ENCODE measurements at places on chromosomes 5 and 9. TPM values are rescaled to one million over a fixed set of nuclear protein-coding genes. Genes with fewer than 3 reads are reported as not detected.

DNA sequence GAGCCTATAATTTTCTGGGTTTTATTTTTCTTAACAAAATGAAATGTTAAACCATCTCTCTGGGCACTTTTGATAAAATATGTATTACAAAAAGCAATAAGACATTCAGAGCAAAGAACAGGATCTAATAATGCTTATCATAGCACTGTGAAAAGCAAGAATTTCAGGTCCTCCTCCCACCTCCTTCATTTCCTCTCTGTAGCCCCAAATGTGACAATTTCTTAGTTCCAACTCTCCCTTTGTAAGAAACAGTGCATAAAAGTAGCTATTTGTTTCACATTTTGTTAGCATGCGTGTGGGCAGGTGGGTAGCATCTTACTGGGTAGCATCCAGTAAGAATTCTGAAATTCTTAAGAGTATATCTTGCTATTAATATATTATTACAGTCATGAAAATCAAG is 130.9 kb upstream of the RASA1 start:
- no peak for DNase-seq

GRCh38 chr5:8471581-8471980 is 602.6 kb downstream of the MTRR start:
- no peak for DNase-seq

The ORM2 gene
- total RNA-seq = not detected

DNA sequence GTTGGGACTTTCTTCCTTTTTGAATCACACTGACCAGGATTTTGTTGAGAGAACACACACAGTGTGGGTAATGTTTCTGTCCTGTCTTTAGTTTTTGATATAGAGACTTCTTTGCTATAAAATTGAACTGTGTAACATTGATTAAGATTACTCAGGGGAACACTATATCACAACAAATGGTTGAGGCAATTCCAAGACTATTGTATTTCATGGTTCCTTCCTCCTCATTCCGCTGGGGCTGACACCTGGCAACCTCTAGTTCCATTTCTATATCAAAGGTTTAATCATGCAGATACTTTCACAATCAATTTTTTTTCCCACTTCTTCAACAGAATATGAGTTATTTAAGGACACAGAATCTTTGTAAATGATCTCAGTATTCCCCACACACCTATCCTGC is 182.2 kb downstream of the TAF11L14 start:
- DNase-seq = no peak

The QRFP gene
- total RNA-seq = not detected

The HRCT1 gene
- total RNA-seq = 8.1 TPM

The IL13 gene
- not detected for total RNA-seq

The PGM5 gene
- 151 TPM for total RNA-seq

DNA sequence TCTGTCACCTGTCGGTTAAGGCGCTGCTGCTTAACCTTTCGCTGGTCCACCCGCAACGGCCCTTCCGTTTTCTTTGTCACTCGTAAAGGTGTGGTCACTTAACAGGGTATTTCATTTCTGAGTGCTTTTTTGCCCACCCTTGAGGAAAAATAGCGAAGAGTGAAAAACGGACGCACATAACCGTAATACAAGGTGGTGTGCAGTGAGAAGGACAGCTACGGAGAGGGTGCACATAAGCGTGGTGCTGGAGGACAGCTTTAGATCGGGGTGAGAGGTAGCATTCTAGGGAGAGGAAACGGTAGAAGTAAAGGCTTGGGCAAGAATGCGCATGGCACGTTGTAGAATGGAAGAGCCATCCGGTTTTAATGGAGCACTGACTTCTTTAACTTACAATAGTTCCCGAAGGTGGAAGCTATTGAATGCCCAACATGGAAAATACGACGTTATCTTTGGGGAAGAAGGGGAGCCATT is 761 bp downstream of the CCT5 start:
- DNase-seq = no peak

GRCh38 chr5:110159202-110159601 is 469.5 kb downstream of the MAN2A1 start:
- DNase-seq = no peak

DNA sequence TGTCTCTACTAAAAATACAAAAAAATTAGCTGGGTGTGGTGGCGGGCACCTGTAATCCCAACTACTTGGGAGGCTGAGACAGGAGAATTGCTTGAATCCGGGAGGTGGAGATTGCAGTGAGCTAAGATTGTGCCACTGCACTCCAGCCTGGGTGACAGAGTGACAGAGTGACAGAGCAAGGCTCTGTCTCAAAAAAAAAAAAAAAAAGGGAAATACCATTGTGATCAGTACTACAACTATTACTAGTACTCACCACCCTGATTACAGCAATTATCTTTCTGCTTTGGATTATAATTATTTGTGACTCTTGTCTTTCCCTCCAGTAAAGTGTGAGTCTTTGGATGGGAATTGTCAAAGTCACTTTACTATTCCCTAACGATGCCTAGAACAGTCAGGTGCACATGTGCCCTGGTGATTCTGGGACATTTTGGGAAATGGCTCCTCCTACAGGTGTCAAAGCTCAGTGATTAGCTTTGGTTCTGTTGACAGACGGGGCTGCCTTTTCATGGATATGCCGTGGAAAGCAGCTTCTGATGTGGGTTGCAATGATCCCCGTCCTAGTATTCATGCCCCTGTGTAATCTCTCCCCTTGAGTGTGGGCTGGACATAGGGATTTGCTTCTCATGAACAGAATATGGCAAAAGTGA is 31.8 kb upstream of the FRRS1L start:
- DNase-seq = no peak

- no peak for DNase-seq
These were observed 32.8 kb upstream of the UBAC1 start for GRCh38 chr9:135993765-135994500.

GRCh38 chr9:133791069-133791468 is 52.9 kb upstream of the SARDH start:
- no peak for DNase-seq

DNA sequence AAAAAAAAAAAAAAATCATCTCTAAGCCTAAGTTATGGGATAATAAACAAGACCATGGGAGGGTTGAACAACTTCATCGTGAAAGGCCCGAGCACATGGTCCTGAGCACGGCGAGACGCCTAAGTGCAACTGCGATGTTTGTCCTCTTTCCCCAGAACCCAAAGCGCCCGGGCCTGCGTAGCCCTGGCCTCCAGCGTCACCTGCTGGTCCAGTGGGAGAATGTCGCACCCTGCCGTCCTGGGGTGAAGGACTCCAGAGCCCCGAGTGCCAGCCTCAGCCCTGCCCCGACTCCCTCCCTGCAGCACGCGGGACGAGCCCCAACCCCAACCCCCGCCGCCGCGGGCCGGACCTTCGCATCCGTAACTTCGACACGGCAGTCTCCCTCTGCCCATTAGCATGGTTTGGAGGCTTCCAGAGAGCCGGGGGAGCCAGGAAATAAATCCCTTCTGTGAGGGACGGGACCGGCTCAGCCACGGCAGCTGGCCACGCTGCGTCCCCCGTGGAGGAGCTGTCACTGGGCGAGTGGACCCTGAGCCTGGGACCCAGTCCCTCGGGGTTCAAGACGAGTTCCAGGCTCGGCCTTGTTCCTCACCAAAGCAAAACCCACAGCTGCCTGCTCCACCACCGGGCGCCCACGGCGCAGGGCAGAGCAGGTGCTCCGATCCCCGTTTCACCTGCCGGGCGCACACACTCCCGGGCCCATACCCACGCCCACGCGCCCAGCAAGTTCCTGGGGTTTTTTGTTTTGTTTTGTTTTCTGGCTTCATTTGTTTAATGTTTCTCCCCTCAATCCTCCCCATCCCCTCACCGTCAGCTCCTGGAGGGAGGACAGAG is 132.5 kb upstream of the HAND1 start:
- peak; percentile 75 for DNase-seq

DNA sequence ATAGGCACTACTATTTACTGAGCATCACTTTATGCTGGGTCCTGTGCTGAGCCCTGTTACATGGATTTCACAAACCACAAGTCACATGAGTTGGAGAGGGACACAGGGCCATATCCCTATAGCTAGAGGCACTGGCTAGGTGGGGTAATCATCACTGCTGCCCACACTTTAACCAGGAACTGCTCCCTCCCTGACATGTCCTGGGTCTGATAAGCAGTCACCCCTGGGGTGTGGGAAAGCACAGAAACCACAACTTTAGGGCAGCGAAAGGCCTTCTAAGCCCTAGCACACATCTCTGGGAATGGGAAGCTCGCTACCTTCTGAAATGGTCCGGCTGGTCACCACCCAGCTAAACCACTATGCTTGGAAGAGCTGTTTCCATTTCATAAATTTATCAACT is 15.0 kb downstream of the TBC1D2 start:
- DNase-seq = no peak

DNA sequence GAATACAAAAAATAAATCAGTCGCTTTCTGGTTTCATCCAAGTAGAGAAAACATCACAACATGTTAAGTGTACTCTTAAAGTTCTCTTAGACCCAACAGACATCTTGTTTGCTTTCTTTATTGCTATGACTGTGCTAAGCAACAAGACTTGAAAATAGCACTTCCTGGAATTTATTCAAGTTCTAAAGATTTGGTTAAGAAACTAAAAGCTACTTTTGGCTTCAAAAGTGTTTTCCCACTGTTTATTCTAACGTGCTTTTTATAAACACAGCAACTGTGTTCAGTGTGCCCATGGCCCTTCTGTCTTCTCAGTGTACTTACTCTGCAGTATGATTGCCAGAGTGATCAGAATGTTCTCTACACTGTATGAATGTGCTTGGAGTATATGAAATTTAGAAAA is 109.8 kb downstream of the GIN1 start:
- DNase-seq = no peak

DNA sequence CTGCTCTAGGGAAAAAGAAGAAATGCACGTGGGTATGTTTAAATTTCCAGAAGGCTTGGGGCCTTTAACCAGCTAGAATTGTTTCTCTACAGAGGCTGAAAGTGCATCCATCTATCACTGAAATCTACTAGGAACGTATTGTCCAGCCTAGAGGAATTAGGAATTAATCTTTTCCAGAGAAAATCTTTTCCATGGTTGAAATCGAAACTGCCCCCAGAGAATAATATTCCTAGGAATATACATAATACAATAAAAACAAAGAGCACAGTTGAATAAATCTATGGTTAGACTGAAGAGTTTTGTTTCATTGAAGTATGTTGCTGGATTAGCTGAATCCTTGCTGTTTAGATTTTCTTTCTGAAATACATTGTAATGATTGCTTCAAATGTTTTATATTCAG is 378.5 kb downstream of the PLK2 start:
- DNase-seq = no peak

The SMIM27 gene
- total RNA-seq = 12.5 TPM

- no peak for DNase-seq
These were observed 439.6 kb upstream of the NMUR2 start for GRCh38 chr5:152844713-152845112.

The SPINK6 gene
- total RNA-seq = not detected

DNA sequence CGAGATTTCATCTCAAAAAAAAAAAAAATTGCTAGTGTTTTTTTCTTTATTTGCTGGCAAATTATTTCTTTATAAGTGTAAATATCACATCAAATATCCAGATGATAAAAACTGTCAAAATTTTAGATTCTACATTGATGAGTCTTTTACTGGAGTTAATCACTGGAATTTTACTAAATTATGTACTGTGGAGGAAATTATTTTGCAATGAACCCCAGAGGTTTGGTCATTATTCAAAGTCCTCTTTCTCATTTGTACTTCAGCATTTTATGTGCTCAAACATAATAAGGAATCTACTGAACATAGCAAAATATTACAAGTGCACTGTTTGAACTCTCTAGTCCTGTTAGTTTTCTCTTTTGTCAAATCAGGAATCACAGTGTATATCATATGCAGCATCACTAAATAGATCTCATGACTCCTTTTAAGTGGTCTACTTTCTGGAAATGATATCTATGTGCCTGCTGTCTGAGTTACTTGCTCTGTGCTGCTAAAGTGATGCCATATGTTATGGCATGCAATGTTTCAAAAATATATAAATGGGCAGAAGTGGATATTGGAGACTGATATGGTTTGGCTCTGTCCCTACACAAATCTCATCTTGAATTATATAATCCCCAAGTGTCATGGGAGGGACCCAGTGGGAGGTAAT is 18.0 kb downstream of the OTULINL start:
- DNase-seq = no peak

- DNase-seq = no peak
These were observed 53.8 kb downstream of the GLRA1 start for GRCh38 chr5:151870820-151871219.

GRCh38 chr9:32550150-32550561 is 2.0 kb upstream of the SMIM27 start:
- DNase-seq = no peak

The ASS1 gene
- total RNA-seq = 84.8 TPM

DNA sequence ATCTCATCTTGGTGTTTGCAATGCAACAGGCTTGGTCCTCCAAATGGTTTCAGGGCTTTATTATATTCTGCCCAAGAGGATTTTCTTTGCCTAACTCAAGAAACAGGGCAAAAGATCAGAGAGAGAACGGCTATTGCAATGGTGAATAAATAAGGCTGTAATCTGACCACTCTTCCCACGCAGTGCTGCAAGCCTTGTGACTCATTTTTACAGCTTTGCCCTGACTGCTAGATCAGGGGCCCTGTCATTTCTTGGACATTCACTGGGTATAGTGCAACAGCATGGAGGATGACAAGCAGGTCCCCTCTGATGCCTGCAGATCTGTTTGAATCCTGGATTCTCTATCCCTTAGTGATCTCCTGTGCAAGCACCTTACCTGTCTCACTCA is 459.1 kb downstream of the EBF1 start:
- no peak for DNase-seq

GRCh38 chr5:13939638-13940037 is 4.8 kb downstream of the DNAH5 start:
- no peak for DNase-seq

DNA sequence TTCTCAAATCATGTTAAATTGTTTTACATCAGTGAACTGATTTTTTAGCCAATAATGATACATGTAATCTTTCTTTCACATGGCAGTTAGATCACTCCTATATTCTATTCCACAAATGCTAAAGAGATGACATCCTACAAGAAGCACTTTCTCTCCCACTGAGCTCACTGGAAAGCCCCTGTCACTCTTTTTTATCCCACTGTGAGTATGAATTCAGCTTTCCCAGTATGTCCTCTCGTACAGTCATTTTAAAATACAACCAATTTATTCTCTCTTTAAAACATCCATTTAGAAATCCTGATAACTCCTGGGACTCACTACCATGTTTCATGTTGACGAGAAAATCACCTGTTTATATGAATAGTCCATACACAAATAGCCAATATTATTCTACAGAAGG is 599.9 kb downstream of the SEMA5A start:
- no peak for DNase-seq

DNA sequence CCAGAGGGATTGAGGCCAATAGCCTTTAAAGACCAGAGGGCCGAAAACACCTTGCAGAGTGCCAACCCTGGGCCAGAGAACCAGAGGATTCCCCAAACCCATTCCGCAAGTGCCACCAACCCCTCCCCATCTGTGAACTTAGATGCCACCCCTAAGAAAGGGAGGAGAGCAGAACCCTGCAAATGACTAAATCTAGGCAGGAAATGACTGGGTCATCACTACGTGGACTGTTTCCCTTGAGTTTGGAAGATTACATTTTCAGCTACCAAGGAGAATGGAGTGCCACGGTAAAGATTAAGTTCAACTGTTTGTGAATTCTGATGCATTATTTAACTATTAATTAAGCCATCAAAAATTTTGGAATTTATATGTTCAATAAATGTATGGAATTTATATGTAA is 142.8 kb downstream of the ENC1 start:
- DNase-seq = no peak
